Testis (tissue), 5 donors: ENCODE measurements at places on chromosomes 2 and 18. TPM values are rescaled to one million over a fixed set of nuclear protein-coding genes. Genes with fewer than 3 reads are reported as not detected.

- no peak for DNase-seq
Observed at GRCh38 chr18:57915248-57915647, 112.1 kb upstream of the ATP8B1 start.

DNA sequence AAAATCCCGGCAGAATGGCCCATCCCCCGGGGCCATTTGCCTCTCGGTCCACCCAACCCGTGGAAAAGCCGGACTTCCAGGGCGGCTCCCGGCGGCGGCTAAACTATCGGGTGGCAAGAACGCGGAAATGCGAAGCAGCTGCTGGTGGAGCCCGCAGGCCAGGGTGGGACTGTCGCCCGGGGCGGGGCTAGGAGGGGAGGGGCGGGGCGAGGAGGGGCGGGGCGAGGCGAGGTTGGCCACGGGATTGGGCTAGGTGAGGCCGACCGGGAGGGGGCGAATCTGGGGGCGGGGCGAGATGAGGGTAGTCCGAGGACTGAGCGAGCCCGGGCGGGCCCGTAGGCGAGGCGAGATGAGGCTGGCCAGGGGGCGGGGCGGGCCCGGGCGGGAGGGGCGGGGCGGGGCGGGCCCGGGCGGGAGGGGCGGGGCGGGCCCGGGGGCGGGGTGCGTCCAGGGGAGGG lies 315 bp upstream of the SLC66A3 start:
- peak; percentile 98 for DNase-seq

- DNase-seq = no peak
Observed at GRCh38 chr2:85976106-85976920, 87.5 kb upstream of the ST3GAL5 start.

DNA sequence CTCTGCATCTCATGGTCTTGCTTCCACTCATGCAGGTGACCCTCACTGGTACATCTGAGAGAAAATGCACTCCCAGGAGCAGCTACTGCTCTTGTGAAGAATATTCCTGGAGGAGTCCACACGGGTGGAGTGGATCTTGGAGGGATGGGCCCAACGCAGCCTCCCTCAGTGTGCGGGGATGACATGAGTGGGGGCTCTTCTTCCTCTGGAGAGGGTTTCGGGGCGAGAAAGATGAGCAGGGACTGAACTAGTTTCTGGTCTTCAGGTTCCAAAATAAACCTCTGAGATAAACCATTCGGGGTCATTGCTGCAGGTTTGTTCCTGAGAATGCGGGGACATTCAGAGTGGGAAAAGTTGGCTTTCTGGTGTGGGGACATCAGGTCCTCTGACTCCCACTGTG lies 39.1 kb downstream of the COPS8 start:
- DNase-seq = no peak

DNA sequence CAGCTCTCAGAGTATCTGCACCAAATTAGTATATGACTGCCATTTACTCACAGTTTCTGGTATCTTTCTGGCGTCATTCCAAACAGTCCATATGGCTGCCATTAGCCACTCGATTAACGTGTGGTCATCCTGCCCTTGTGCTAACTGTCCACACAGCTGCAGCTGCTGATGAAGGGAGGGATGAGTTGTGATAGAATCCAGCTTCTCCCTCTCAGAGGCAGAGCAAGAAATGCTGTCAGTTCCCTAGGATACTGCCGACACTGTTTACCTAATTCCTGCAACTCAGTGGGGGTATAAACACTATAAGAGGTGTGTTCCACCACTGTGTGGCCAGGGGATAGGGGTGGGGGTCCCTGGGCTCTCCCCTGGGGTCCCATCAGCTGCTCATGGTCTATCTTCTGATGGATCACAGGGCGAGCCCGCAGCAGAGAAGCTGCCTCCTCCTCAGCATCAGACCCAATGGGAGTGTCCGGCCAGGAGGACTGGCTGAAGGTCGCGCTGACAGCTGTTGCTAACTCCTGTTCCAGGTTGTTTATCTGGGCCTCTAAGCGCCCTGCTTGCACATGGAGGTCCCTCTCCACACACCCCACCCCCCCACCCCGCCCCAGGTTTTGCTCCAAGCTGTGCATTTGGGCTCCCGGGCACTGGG lies 17.3 kb upstream of the KLHL23 start:
- no peak for DNase-seq

ANO7 gene
- 1.2 TPM for polyA plus RNA-seq
